CD4-positive, alpha-beta T cell treated with Interleukin-1 beta for 1 hour (primary cell): ENCODE measurements at places on chromosomes 4 and X.

- DNase-seq = no peak
Measured at GRCh38 chrX:66200050-66200664, 36.1 kb downstream of the HEPH start.

GRCh38 chr4:185912779-185913178 lies 100.8 kb upstream of the SORBS2 start:
- no peak for DNase-seq

DNA sequence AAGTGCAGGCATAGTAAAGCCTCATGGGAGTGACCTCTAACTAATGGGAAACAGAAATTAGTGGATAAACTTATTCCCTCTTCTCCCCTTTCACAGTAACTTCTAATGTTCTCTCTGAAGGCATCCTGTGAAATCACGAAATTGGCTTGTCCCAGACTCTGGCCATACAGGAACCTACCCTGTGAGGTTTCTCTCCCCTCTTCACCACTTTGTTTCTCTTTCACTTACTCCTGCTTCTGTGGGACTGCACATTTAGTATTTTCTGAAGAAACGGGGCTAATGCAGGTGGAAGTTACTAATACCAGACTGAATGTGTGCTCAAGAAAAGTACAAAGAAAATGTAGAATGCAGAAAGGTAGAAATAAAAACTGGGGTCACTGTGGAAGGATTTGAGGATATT lies 20.0 kb downstream of the ZNF330 start:
- DNase-seq = no peak

- no peak for DNase-seq
Measured at GRCh38 chr4:4320951-4321714, 31.1 kb downstream of the ZBTB49 start.

GRCh38 chr4:93203708-93204107 lies 624.8 kb upstream of the ATOH1 start:
- DNase-seq = no peak

- DNase-seq = peak; percentile 33
Measured at GRCh38 chr4:94621491-94622080, 136.2 kb upstream of the BMPR1B start.

DNA sequence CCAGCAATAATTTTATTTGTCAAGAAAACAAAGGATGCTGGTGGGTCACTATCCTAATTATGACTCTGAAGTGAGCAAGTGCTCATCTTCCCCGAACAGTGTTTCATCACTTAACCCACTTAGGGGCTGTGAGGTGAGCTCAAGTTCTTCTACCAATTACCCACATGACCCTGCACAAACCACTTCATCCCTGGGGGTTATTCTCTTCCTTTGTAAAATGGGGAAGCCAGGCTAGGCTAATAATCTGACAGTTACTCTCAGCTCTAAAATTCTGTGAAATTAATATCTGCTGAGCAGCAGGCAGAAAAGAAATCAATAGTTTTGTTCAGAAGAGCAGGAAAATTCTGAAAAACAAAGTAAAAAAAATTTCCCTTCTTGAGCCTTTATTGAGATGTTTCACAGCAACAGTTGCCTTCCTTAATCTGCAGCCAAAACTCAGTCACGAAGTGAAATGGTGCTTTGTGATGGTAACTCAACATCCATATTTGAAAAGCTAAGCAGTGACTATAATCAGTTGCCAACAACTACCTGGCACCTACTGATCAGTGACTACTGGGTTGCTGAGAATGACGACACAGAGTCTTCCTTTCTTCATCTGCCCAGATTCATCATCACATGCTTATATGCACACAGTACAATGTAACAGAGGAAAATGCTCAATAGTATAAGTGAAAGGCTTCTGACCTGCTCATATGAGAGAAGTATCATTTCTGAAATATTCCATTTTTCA lies 24.1 kb downstream of the ATP8A1 start:
- no peak for DNase-seq

DNA sequence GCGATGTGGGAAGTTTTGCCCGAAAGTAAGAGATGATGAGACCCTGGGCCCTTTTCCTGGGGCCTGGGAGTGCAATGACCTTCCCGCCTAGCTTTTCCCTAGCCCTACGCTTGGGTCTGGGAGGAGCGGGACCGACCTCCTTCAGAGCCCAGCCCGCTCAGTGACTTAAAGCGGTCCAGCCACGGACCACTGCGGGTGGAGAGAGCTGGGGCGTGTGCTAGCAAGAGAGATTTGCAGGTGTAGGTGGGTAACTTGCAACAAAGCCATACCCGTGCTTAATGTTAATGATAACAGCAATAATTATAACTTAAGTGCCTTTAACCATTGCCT lies 503 bp upstream of the PDE5A start:
- no peak for DNase-seq

GRCh38 chr4:10299601-10300000 lies 157.6 kb downstream of the ZNF518B start:
- no peak for DNase-seq

- no peak for DNase-seq
Measured at GRCh38 chr4:145904413-145905177, 34.0 kb downstream of the ZNF827 start.

- no peak for DNase-seq
Measured at GRCh38 chr4:68368691-68369131, 18.8 kb upstream of the YTHDC1 start.

DNA sequence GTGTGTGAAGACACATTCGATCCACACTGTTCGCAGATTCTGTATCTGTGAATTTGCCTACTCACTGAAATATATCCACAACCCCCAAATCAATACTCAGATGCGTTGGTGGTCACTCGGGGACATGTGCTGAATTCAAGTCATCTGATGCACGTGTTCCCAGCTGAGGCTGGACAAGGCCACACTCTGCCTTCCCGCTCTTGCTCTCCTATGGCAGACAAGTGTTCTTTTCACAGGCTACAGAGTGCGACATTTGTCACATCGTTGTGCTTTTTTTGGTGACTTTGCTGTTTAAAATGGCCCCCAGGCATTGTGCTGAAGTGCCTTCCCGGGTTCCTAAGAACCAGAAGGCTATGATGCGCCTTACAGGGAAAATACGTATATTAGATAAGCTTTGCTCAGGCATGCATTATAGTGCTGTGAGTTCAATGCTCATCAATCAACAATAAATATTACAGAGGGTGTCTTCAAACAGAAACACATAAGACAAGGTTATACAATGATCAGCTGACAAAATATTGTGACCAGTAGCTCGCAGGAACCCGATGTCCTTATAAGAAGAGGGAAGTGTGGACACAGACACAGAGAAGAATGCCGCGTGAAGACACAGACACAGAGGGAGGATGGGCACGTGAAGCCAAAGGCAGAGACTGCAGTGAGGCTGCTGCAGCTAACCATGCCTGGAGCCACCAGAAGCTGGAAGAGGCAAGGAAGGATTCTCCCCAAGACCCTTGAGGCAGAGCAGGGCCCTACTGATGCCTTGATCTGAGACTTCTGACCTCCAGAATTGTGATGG lies 42.0 kb downstream of the IRF2 start:
- DNase-seq = no peak

DNA sequence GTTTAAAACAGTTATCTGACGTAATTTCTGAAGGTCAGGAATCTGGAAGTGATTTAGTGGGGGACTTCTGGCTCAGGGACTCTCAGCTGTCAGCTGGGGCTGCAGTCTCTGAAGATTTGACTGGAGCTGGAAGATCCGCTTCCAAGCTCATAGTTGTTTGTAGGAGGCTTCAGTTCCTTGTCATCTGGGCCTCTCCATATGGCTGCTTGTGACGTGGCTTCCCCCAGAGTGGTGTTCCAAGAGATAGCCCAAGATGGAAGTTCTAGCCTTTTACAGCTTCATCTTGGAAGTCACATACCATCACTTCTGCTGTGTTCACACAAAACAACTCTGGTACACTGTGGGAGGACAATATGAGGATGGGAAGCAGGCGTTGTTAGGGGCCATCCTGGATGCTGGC lies 2.1 kb downstream of the MPC1L start:
- DNase-seq = no peak

DNA sequence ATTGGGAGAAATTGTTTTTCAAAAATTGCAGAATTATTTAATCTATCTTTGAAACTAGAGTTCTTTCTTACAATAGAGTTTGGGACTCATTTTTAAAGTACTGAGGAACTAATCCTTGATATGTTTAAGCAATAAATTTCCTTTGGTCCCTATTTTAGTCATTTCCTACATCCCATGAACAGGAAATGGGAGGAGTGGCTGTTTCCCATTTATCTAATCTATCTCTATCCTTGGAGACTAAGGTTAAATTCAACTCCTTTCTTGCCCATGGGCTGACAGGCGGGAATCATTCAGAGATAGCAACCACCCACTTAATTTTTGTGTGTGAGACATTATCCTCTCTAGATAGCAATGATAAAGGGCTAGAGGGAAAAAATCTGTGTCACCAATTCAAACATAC lies 131.6 kb upstream of the EMCN start:
- DNase-seq = no peak

DNA sequence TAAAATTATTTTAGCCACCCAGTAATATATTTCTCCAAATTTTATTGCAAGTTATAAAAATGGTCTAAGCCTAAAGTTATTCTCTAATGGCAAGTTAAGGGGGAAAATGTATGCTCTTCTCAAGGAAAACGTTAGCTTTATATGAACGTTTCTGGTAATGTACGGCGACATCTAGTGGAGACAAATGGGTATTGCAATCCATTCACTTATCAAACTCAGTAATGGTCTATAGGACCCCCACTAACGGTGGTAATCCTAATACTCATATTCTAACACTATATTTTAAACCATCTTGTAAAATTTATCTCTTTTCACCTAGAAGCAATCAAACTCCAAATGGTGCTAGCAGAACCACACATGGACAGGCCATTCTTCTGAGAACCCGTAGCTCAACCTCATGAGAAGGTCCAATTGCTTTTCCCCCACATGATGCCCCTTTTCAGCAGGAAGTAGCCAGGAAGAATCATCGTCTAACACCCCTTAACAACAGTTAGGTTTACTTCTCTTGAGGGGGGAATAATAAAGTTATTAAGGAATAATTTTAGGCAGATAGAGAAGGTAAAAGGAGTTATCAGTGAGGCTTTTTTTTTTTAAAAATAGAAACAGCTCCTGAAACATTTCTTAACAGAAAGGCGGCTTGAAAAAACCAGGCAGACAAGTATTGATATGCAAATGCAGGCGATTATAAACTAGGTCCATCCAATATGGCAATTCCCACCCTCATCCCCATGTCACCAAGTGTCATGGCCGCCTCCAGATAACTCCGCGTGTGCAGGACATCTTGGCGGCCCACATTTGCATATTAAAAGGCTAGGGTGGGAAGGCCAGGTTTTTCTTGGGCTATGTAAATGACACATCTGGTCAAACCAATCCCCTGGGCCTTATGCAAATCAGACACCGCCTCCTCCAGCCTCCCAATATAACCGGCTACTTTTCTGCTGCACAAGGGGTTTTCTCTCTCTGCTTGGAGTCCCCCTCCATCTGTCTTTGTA lies 35.0 kb downstream of the NUDT11 start:
- no peak for DNase-seq

GRCh38 chr4:136863756-136864155 lies 668.5 kb downstream of the PCDH18 start:
- no peak for DNase-seq

DNA sequence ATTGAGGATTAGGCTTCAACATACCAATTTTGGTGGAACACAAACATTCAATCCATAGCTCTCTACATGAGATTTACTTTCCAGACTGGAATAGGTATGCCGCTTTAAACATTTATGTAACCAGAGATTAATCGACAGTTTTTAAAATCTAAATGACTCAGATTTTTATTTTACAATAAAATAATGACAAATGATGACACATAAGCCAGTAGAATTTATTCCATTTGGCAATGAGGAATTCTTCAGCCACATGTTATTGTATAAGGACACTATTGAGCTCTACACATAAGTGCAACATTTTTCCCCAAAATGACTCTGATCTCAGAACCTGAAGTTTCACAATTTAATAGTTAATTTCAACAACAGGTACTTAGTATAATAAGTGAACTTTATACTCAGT lies 227.0 kb upstream of the PRPS2 start:
- no peak for DNase-seq

GRCh38 chr4:60948008-60948407 lies 252.1 kb upstream of the ADGRL3 start:
- no peak for DNase-seq

DNA sequence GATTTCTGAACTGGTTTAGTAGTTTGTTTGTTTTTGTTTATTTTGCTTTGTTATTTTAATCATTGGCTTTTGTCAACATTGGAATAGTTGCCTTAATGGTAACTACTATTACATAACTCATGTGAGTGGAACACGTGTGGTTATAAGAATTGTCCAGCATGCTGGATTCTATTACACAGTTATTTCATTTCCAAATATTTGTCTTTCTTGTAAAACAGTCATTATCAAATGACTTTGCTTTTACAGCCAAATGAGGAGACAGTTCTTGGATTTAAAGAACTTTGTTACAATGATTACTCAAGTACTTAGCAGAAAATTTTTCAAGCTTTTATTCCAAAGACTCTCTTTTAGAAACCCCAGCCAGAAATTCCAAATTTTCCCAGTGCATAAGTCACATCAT lies 516.1 kb upstream of the MAGEB2 start:
- no peak for DNase-seq

GRCh38 chr4:187840814-187841213 lies 154.8 kb upstream of the ZFP42 start:
- DNase-seq = no peak

DNA sequence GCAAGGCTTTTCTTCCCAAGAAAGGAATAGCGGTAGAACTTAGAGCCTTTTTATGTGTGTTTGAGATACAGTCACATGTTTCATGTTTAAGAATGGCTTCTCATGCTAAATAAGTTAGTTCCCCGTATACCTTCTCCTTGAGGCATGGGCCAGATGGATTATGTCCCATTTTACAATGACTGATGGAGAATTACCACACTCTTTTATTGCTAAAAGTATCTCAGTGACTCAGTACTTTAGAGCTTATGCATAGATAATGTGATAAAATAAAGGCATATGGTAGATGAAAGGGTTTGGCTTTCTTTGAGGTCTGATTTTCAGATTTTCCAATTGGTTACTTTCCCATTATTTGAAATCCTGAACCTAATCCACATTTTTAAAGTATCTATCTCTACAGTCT lies 121.8 kb upstream of the BMPR1B start:
- DNase-seq = no peak

DNA sequence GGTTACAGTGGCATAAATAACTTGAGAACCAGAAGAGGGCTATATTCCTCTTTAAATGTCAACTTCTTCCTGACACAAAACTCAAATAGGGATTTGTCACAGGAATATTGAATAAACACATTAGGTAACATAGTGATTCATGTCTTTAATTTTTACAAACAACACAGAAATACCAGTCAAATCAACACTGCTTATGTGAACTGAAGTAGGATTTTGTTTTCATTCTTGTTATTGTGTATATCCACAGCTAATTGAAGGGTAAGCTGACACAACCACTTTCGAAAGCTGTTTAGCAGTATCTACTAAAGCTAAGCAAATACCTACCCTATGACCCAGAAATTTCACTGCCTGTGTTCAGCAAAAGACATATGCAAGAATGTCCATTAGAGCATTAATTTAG lies 120.4 kb upstream of the EOLA2 start:
- no peak for DNase-seq

GRCh38 chrX:111375747-111376146 lies 36.2 kb downstream of the DCX start:
- no peak for DNase-seq

GRCh38 chr4:7322166-7322991 lies 112.4 kb downstream of the PSAPL1 start:
- no peak for DNase-seq
